ENCODE measurements at places on chromosomes 12 and 14. TPM values are rescaled to one million over a fixed set of nuclear protein-coding genes. Genes with fewer than 3 reads are reported as not detected.

GRCh38 chr12:53124352-53124723 is 21.1 kb downstream of the SOAT2 start:
- no peak for DNase-seq

Gene RNU6-8
- polyA plus RNA-seq = not detected

Gene PCK2
- polyA plus RNA-seq = 35.8 TPM

Gene KCNK10
- polyA plus RNA-seq = 0.27 TPM

Gene PLA2G1B
- 0.27 TPM for polyA plus RNA-seq

GRCh38 chr14:89845346-89845745 is 109.2 kb downstream of the EFCAB11 start:
- DNase-seq = no peak

Gene RGS6
- polyA plus RNA-seq = 1.00 TPM

DNA sequence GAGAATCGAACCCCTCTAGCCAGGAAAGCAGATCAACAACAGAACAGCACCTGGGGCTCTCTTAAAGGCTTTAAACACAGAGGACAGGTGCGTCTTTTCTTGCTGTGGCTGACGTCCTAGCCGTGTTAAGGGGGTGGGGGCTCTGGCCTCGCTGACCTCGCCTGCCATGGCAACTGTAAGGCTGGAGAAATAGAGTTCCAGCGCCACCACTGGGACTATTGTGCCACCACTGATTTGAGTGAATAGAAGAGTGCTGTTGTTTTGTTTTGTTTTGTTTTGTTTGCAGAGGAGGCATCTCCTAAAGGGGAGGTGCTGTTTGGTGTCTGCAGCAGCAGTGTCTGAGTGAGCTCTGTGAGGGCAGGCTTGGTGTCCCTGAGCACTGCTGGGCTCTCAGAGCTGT is 34.2 kb upstream of the PRMT8 start:
- peak; percentile 19 for DNase-seq

Gene GALNT6
- 6.3 TPM for polyA plus RNA-seq

DNA sequence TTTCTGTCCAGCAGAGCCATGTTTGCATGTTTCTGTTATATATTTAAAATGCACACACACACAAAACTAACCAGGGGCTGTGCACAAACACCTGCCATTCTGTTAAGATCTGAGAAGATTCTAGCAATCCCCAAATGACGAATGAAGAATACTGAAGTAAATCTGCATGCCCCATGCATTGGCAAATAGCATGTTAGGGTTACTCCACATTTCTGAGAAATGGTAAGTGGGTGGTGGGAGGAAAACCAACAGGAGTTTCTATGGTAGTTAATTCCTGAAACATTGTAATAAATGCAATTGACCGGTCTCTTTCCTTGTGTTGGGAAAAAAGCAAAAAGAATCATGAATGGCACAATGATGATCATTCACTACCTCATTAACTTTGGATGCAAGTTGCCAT is 318.0 kb downstream of the BCAT1 start:
- no peak for DNase-seq

- no peak for DNase-seq
Measured at GRCh38 chr12:106704081-106704480, 70.4 kb upstream of the RIC8B start.

GRCh38 chr14:47917344-47917954 is 242.0 kb upstream of the MDGA2 start:
- peak; percentile 59 for DNase-seq

- DNase-seq = no peak
Measured at GRCh38 chr12:125050868-125051267, 14.4 kb upstream of the AACS start.

GRCh38 chr14:72961579-72962335 is 35.5 kb downstream of the DCAF4 start:
- DNase-seq = no peak

- no peak for DNase-seq
Measured at GRCh38 chr12:106739815-106740530, 34.5 kb upstream of the RIC8B start.

Gene AQP2
- polyA plus RNA-seq = 50.4 TPM

Data from left kidney (tissue), 8 donors.